Fibroblast of lung (primary cell): ENCODE measurements at places on chromosomes 5 and 9. TPM values are rescaled to one million over a fixed set of nuclear protein-coding genes. Genes with fewer than 3 reads are reported as not detected.

DNA sequence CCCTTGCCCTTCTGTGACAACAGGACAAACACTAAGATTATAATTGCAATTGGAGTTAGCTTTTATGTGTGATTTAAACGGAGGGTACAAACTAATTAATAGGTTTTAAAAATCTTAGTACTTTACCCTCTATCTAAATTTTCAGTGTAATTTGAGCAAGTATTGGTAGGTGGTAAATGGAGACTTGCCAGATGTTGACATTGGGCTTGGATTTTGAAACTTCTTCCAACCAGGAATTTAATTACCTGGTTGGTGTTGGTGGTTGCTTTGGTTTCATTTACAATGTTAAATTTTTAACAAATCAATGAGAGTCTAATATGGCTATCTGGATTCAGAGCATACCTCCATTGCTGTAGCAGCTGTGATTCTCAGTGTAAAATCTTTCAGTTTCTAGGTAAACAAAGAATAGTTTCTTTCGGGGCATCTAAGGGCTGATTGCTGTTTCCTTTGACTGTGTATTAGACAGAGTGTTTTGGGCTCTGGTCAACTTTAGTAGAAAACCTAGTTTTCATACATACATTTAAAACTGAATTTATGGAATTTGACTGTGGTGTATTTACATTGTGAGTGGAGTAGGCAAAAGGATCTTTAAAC lies 1.9 kb downstream of the DAPK1 start:
- no peak for DNase-seq

GRCh38 chr9:89524963-89525362 lies 27.1 kb upstream of the SEMA4D start:
- DNase-seq, result no peak

- DNase-seq, result no peak
These were observed 40.5 kb upstream of the PJA2 start for GRCh38 chr5:109450129-109450877.

GRCh38 chr9:71795097-71795813 lies 26.9 kb upstream of the CEMIP2 start:
- DNase-seq, result no peak

DNA sequence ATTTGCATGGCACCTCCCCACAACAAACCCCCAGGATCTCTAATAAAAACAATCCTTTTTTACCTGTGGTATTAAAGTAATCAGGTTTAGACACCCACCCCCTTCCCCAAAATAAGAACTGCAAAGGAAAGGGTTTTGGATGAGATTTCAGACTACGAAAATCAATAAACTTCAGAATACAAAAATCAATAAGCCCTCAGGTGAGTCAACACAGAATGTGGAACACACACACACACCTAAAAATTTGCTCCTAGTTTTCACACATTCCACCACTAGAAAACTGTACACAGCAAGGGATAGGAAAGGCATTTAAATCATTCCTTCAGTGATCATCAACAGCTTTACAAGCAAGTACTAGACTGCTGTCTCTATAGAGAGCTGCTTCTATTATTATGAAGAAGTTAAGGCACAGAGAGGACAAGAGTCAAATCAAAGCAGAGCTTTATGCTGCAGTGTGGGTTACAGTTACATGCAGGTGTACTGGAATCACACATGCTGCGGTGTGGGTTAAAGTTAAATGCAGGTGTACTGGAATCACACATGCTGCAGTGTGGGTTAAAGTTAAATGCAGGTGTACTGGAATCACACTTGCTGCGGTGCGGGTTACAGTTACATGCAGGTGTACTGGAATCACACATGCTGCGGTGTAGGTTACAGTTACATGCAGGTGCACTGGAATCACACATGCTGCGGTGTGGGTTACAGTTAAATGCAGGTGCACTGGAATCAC lies 36.3 kb downstream of the PFDN1 start:
- DNase-seq, result no peak

- DNase-seq, result peak; percentile 26
These were observed 307.6 kb downstream of the PJA2 start for GRCh38 chr5:109102096-109102690.

DNA sequence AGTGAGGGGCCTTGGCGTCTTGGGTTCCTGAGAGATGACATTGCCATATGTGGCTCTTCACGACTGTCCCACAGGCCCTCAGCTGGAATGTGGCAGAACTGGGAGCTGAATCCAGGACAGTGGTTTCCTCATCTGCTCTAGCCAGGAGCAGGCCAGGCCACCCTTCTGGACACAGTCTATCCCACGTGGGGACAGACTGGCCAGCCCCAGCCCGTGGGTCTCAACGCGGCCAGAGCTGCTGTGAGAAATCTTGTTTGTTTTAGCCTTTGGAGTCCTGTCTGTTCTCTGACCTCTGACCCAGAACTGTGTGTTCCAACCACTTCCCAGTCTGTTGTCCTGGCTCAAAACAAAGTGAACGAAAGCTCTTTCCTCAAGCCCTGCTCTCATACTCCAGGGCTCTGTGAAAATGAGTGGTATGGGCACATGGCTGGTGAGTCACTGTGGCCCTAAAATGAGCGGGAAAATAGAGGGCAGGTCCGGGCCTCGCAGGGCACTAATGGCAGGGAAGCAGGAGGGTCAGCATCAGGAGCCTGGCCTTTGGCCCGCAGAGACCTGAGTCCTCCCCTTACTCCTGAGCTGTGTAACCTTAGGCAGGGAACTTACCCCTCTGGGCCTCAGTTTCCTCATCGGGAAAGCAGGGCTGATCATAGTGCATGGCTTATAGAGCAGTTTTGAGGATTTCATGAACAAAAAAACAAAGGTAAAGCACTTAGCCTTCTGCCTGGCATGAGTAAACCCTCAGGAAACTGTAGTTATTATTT lies 34.8 kb upstream of the GLRX start:
- DNase-seq, result peak; percentile 100

DNA sequence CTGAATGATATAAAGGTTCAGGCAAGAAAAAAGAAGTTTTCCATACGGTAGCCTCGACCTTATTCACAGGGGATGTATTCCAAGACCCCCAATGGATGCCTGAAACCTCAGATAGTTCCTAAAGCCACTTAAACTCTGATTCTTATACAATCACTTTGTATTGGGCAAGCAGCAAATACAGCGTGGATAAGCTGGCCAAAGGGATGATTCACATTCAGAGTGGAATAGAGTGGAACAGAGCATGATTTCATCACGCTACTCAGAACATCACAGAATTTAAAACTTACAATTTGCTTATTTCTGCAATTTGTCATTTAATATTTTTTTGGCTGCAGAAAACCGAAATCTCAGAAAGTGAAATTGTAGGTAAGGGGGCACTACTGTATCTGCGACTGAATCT lies 40.5 kb upstream of the CDH18 start:
- no peak for DNase-seq

DNA sequence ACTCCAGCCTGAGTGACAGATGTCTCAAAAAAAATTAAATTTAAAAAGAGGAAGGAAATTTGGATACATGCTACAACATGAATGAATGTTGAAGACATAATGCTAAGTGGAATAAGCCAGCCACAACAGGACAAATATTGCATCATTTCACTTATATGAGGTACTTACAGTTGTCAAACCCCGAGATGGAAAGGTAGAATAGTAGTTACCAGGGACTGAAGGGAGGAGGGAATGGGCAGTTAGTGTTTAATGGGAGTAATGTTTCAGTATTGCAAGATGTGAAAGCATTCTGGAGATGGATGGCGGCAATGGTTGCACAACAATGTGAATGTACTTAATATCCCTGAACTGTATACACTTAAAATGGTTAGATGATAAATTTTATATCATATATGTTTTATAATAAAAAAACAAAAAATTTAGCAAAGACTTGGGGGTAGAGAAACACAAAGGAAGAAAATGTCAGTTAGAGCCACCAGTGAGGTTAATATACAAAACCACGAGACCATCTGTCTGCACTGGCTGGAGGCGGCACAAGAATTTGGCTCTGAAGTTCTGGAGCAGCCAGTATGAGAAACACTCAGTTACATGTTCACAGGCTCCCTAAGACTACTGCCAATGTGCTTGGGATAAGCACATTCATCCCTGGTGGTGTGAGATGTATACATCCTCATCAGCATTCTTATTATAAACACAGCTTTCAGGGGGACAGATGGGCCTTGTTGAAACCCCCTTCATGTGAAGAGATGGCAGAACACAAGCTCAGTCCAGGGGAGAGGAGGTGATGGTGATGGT lies 37.0 kb upstream of the RPS23 start:
- peak; percentile 86 for DNase-seq

- peak; percentile 72 for DNase-seq
These were observed 54.3 kb downstream of the TLE1 start for GRCh38 chr9:81634915-81635516.

- peak; percentile 82 for DNase-seq
These were observed 89.9 kb downstream of the SH3TC2 start for GRCh38 chr5:148972974-148973374.

GRCh38 chr5:132498152-132498551 lies 7.6 kb upstream of the IRF1 start:
- no peak for DNase-seq

DNA sequence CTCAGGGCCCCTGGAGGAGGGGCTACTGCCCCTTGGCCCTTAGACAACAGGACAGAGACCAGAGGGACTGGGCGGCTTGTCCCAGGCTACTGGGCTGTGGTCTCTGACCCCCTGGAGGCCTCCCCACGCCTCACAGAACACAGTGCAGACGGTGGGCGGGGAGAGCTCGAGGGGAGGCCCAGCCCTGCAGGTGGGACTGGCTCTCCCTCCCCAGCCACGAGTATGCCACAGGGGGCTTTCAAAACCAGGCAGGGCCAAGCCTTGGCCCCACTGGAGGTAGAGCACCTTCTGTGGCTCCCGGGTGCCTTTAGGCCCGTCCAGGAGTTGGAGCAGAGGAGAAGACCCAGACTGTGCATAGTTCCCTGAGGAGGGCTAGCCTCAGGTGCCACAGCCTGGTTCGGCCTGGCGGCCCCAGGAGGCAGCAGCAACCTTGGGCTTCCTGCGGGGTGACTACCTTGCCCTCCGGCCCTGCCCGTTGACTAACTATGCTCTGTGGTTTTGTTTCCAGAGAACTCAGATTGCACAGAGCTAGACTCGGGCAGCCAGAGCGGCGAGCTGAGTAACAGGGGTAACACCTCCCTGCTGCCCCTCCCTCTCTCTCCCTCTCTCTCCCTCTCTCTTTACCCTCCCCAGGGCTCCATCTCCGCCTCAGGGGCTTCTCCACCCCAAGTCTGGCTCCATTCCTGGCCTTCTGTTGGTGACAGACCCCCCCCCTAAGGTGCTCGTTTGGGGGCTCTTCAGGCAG lies 15.5 kb downstream of the CARD19 start:
- peak; percentile 78 for DNase-seq

DNA sequence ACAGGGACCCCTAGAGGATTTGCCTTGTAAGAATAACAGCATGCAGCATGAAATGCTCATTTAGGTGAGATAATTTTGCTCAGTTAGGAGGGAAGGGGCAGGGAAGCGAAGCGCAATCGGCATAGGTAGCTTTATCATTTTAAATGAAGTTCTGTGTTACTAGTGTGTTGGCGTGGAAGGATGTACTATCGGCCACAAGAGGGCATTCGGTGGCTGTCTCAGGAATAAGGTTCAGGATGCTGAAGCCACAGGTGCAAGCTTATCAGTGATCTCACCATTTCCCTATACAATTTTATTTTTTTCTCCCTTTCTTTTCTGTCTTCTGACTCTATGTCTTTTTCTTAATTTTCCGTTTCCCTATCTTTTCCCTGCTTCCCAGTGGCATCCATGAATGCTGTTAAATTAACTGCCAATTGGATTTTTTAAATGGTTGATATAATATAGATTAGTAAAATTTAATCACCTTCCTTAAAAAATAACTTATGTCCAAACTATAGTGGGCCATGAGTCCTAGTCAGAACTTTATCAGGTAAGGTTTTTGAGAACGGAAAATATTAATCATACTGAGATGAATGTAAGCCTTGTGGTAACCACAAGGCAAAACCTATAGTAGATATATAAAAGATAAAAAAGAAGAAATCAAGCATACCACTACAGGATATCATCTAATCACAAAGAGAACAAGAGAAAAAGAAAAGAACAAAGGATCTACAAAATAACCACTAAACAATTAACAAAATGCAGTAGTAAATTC lies 1.2 kb upstream of the INSL6 start:
- peak; percentile 63 for DNase-seq

- peak; percentile 97 for DNase-seq
These were observed 149.5 kb downstream of the FANCC start for GRCh38 chr9:95167998-95168397.

GRCh38 chr5:129246088-129246487 lies 151.5 kb downstream of the ISOC1 start:
- DNase-seq, result peak; percentile 47

- no peak for DNase-seq
These were observed 474.4 kb upstream of the EDIL3 start for GRCh38 chr5:84859056-84859455.

GRCh38 chr9:137112564-137113384 lies 1.8 kb downstream of the DPP7 start:
- no peak for DNase-seq

- DNase-seq, result no peak
These were observed 228.3 kb downstream of the CACNA1B start for GRCh38 chr9:138105561-138106505.

- no peak for DNase-seq
These were observed 54.4 kb upstream of the SH3PXD2B start for GRCh38 chr5:172508471-172509404.

GRCh38 chr5:133303298-133303697 lies 251.5 kb downstream of the HSPA4 start:
- DNase-seq, result no peak

- no peak for DNase-seq
These were observed 265.9 kb upstream of the VLDLR start for GRCh38 chr9:2355697-2355983.

- no peak for DNase-seq
These were observed 68.3 kb upstream of the FCN2 start for GRCh38 chr9:134812343-134812673.

DNA sequence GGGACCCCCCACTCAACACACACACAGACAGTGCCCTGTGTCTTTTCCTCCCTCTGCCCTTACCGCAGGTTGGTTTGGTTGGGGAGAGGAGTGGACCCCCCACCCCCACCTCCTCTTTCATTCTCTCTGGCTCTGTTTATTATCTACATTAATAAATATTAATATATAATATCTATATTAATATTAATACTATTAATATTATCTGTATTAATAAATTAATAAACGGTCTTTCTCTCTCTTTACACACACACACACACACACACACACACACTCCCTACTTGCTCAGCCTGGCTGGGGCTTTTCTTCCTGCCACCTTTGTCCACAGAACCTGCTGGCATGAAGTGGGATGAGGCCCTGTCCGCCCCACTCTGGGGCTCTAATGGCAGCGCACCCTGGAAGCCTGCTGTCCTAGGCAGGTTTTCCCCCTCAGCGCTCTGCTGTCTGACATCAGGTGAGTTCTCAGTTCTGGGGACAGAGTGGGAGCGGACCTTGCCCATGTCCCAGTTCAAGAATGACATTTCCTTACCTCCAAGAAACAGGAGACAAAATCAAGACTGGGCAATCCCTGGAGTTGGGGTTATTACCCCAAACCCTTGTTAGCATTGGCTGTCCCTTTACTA lies 10.5 kb upstream of the SMIM32 start:
- DNase-seq, result no peak

Gene LECT2
- total RNA-seq, result not detected in 2 replicates

Gene CNTLN
- total RNA-seq, result 13.0 and 16.7 TPM in 2 replicates

Gene TMEM215
- not detected in 2 replicates for total RNA-seq

Gene B4GALT1
- 18.2 and 24.1 TPM in 2 replicates for total RNA-seq

Gene ANXA2R
- total RNA-seq, result 1.8 and 3.1 TPM in 2 replicates

Gene FST
- total RNA-seq, result 129 and 759 TPM in 2 replicates

Gene TAL2
- total RNA-seq, result 0.17 TPM in 1 of 2 replicates, not detected in the other

Gene CYSRT1
- total RNA-seq, result 0.51 and 0.66 TPM in 2 replicates

Gene PCDHGA6
- total RNA-seq, result 3.1 and 4.8 TPM in 2 replicates

Gene PRR7
- total RNA-seq, result 2.1 and 2.3 TPM in 2 replicates

Gene CLK4
- 23.4 and 27.9 TPM in 2 replicates for total RNA-seq

Gene FAM153A
- not detected in 2 replicates for total RNA-seq

Gene DOCK2
- total RNA-seq, result 3.6 and 8.9 TPM in 2 replicates

Gene CCL21
- not detected in 2 replicates for total RNA-seq

Gene ZNF883
- total RNA-seq, result 6.2 and 9.7 TPM in 2 replicates

Gene BARX1
- total RNA-seq, result not detected in 2 replicates

Gene JAKMIP2
- 0.51 and 1.3 TPM in 2 replicates for total RNA-seq
